ENCODE measurements at places on chromosomes 12 and 14.
A peak's percentile ranks its signal among the peaks of the same experiment; 100 is the strongest.

GRCh38 chr14:46250113-46250703, 401.4 kb downstream of the RPL10L start:
- no peak for DNase-seq

GRCh38 chr12:51653431-51653830, 62.4 kb downstream of the SCN8A start:
- DNase-seq: no peak

DNA sequence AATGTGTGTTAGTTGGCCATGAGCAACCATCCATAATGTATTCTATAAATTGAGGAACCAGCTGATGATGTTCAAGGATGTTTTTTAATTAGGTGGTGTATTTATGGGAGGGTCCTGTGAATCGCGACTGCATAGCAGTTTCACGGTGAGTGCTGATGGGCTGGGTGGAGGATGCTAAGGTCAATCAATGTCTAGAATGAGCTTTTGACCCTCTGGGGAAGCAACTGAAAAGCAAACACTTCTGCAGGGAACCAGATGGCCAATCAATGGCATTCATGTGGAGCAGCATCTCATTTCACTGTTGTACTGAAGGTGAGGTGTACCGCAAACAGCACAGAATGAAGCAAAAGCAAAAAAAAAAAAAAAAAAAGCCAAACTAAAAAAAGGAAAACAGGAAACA, 676.1 kb upstream of the TMEM132C start:
- DNase-seq: no peak

DNA sequence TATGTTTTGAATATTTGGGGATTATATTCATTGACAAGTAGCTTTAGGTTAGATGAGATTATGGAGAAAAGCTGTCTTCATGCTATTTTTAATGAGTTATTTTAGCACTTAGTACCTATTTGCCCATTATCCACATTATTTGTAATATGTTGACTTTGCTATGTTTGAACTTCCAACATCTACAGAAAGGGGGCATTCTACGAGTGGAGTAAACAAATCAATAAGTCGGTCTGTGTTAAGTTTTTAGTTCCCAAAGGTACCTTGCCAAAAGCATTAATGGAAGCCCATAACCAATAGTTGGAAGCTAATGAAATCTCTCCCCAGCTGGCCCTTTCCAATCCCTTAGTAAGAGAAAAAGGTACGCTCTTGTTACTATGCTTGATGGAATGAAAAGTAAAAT, 250.0 kb upstream of the E2F7 start:
- DNase-seq: no peak

DNA sequence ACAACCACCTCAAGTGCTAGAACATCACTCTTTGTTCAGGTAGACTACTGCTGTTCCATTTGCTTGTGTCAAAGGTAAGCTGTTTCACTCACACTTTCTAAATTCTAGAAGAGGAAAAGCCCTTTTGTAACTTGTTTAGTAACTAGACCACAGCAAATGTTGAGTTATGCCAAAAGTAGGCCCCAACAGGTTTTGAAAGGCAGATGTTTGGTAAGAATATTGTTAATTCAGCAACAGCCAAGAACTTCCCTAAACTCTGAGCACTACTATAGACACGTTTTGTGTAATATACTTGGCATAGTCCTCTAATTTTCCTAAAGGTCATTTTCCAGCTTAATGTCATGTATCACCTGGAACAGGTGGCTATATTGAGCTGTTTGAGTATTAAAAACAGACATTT, 79.0 kb downstream of the DCAF5 start:
- DNase-seq: no peak

DNA sequence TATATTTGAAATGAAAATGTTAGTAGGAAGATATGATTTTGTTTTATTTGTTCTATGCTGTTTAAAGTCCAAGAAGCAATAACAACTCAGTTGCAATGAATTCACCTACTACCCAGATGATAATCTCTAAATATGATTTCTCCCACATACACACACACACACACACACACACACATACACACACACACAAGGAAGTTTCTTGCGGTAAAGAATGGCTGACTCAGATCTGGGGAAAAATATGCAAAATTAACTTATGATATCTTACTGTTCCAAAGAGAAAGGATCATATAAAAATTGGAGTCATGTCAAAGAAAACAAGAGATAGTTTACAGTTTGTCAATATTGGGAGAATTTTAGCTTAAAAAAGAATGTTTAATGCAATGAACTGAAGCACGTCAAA, 456.7 kb downstream of the SLC16A7 start:
- no peak for DNase-seq

DNA sequence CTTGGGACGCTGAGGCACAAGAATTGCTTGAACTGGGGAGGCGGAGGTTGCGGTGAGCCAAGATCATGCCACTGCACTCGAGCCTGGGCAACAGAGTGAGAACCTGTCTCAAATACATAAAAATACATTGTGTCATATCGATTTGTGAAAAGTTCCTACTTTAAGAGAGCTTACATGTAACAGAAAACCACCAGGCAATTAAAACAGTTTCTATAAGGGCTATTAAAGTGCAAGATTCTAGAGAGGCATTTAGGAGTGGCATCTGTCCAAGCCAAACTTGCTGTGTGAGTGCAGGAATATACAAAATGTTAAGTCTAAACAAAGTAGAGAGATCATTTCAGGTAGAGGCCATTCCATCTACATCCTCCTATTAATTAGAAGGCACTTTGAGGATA, 1.7 kb upstream of the NEK9 start:
- DNase-seq: no peak

- no peak for DNase-seq
Measured at GRCh38 chr12:124026755-124027745, 54.0 kb downstream of the ZNF664 start.

- no peak for DNase-seq
Measured at GRCh38 chr12:77686760-77687159, 143.9 kb upstream of the NAV3 start.

GRCh38 chr14:54785136-54785777, 117.4 kb downstream of the GCH1 start:
- no peak for DNase-seq

- DNase-seq: no peak
Measured at GRCh38 chr12:71216725-71217579, 59.2 kb upstream of the TSPAN8 start.

GRCh38 chr14:50396631-50397389, at the start of gene CDKL1:
TSS of gene CDKL1 (minus strand) at chr14:50396881. CDS start at chr14:50395868, 1,013 bp downstream.
- peak; percentile 33 for DNase-seq

GRCh38 chr12:77947746-77948145, 117.1 kb downstream of the NAV3 start:
- DNase-seq: no peak

GRCh38 chr12:65965358-65965757, 141.1 kb downstream of the HMGA2 start:
- no peak for DNase-seq

DNA sequence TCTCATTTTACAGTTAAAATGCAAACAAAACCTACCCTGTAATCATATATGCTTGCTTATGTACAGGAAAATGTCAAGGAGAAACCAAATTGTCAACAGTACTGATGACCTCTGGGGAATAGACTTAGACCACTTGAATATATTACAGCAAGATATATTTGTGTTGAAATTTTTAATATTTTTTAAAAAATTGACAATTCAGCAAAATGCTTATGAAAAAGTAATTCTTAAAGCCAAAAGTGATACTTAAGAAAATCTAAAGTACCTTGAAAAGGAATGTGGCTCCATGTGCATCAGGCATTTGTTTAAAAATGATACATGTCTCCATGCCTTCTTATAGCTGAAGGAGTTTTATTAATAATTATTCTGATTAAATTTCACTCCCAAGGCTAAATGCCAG, 49.2 kb downstream of the PTPN21 start:
- no peak for DNase-seq

DNA sequence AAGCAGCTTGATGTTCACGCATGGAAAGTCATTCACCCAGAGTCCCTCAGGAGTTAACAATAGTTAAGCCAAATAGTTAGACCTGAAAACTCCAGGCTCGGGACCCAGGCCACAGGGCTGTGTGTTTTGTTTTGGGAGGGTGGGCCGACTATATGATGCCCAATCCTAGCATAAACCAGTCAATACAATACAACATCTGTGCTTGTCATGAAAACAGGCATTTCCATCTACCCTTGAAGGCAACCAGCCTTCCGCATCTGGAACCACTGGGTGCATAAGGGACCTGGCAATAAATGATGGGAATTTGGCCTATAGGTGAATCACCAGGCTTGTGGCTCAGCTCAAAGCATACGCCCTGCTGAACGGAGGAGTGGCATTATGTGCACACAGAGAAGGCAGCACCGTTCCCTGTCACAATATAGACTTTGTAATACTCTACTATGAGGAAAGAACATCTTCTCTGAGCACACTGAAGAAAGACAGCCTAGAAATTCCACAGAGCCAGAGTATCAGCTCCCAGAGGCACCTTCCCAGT, 91.0 kb upstream of the FOXN3 start:
- DNase-seq: no peak

DNA sequence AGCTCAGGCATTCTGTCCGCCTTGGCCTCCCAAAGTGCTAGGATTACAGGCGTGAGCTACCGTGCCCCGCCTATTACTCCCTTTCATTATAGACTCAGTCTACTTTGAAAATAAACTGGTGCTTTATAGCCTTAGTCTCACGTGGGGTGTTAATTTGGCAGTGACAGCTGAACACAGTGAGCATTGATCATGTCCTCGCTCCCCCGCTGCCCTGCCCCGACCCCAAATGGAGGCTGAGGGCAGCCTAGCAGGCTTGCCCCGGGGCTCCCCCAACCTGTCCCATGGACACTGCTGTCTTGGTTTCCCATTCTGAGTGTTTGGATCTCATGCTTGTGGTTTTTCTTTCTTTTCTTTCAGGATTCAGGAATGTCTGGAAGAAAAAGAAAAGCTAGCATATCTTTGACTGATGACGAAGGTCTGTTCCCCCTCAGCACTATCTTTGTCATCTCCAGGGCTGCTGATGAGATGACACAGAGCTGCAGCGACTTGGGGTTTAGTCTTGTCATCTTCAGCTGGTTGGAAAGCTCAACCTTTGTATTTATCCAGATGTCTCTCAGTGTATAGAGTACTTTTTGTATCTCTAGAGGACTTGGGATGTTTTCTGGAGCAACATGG, 42.2 kb downstream of the EP400 start:
- DNase-seq: no peak

GRCh38 chr14:64549016-64549415, 745 bp upstream of the PPP1R36 start:
- no peak for DNase-seq

DNA sequence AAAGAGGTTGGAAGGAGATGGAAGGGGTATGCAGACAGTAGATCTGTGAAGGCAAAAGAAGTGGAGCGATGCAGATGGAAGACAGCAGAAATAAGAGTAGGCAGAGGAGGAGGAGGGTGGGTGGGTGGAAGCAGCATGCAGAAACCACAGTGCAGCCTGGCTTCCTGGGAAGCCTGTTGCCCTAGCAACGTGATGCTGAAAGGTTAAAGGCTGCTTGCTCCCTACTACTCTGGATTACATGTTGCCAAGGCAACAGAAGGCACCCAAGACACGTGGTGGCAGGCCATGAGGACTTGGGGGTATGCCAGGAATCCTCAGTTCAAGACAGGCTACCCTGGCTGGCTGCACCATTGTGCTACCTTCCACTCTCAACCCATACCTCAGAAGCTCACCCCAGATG, 129.6 kb downstream of the GRIN2B start:
- no peak for DNase-seq

DNA sequence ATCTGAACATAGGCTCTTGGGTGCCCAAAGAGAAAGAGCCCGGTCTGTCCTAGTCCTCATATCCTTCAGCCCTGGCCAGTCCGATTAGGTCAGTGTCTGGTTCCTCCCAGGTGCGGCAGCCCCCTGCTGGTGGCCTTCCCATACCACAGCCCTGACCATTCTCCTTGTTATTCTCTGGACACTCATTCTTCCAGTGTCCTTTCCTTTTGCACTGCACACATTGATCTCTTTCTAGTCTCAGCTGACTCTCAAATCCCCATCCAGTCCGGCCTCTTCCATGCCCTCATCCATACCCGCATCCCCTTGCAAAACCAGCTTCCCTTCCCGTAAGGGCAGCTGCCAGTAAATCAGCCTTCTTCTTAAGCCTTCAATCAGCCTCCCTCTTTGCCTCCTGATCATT, 1316.3 kb downstream of the TMEM121 start:
- DNase-seq: no peak

DNA sequence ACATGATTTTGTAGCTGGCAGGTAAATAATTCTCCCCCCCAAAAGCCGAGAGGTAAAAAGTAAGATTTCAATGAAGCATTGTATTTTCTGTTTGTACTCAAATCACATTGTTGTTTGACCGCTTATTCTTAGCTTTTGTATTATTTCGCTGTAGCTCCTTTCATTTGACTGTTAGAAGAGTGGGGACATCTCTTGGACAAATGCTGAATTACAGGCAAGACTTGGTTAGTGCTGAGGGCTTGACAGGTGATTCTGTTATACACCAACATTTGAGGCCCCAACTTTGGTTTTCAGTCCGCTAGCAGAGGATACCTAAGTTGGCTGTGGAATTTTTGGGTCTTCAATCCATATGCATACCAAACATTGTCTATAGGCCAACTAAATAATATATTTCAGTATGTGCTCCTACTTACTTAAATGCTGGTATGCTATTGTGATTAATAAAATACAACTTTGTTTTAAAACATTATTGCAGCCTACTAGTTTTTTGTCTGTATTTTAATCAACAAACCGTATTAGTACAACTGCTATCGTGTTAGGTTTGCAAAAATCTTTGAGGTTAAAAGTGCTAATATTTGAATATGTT, 102.2 kb downstream of the ERC1 start:
- DNase-seq: no peak

DNA sequence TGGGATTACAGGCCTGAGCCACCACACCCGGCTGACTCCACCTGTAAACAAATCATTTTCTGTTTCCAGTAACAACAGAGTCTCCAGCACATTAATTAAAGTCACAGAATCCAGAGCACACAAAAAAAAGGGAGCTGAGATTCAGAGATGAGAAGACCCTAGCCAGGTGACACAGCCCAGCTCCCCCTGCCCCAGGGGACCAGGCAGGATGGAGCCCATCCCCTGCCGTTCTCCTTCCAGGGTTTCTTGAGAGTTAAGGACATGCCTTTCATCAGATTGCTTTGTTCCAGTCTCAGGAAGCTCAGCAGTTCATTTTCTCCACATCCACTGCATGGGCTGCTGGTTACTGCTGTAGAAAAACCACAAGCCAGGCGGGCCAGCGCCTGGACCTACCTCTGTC, 81.2 kb downstream of the RIMBP2 start:
- DNase-seq: no peak

DNA sequence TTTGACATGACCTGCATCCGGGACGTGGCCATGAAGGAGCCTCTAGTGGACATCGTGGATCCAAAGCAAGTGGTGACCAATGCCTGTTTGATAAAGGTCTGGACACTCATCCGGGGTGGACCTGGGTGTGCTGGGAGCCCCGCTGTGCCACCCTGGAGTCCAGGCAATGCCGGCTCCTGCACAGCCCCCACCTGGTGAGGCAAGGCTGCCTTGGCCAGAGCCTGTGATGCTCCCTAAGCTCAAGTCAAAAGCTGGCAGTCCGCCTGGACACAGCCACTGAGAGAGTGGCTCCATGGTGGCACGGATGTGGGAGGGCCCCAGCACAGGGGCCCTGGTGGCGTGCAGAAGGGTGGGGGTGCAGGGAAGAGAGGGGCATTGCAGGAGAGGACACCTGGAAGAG, 85.9 kb downstream of the PRMT8 start:
- DNase-seq: no peak
